ENCODE measurements at places on chromosomes 7 and 10.

DNA sequence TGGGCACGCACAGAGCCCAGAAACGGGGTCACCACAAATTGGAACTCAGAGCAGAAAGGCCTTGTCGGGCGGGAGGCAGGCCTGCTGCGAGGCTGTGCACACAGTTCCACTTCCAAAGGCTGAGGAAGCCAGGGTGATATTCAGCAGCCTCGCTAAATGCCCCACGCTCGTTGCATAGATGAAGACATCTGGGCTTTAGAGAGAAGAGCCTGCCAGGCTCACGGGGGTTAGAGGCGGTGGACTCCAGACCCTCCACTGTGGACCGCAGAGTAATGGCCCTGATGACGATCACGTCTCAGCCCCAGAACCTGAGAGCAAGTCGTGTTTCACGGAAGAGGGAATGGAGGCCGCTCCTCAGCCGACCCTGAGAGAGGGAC is 104.2 kb downstream of the DNAJB6 start:
- DNase-seq = no peak

DNA sequence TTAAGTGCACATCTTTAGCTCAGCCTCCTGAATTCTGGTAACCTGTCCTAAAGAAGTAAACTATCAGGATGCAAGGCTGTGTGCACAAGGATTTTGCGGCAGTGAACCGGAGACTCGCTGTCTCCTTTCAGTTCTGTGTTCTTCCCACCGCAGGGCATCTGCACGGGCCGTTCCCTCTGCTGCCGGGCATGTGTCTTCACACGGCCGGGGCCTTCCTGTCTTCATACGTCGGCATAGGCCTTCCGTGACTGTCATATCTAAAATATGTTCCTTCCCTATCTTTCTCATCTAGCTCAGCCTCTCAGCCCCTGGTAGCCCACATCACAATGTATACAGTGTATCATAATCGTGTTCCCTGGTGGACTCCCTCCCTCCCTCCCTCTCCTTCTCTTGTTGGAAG is 16.4 kb downstream of the PALD1 start:
- DNase-seq = no peak

- no peak for DNase-seq
These were observed 616.3 kb upstream of the IGFBP3 start for GRCh38 chr7:46537191-46537905.

- no peak for DNase-seq
These were observed 374.3 kb downstream of the INHBA start for GRCh38 chr7:41328544-41328943.

DNA sequence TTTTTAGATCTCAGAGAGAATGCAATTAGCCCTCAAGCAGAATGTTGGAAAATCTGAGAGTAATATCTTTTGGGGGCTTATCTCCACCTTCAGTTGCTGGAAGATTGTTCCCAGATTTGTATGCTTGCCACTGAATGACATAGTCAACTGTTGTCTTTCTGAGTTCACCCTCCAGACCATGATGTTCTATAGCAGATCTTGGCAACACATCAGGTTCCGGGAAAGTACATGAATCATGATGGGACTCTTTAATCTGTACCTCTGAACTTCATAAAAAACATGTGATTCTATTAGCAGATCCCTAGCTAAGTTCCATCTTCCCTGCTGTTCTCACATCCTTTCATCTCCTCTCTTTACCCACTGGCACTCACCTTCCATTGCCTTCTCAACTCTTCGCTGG is 68.9 kb downstream of the PLCE1 start:
- DNase-seq = no peak

DNA sequence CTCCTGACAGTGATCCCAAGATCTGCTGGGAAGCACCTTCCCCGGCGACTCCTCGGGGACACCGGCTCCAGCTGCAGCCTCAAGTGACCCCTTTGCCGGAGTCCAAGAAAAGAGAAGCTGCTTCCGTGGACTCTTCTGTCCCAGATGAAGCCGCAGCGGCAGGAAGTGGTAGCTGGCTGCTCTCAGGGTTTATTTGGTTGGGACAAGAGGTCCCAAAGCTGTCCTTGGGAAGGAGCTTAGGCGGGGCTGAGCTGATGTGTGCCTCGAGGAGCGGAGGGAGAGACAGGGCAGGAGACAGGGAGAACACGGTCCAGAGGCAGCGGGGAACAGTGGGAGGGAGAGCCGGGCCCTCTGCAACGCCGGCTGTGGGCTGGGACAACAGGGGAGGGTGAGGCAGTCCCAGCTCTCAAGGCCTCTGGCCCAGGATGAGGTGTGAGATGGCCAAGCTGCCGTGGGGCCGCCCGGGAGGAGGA is 13.1 kb upstream of the FAM20C start:
- DNase-seq = peak; percentile 68

- no peak for DNase-seq
These were observed 22.2 kb downstream of the TMEM120A start for GRCh38 chr7:75971961-75972763.

DNA sequence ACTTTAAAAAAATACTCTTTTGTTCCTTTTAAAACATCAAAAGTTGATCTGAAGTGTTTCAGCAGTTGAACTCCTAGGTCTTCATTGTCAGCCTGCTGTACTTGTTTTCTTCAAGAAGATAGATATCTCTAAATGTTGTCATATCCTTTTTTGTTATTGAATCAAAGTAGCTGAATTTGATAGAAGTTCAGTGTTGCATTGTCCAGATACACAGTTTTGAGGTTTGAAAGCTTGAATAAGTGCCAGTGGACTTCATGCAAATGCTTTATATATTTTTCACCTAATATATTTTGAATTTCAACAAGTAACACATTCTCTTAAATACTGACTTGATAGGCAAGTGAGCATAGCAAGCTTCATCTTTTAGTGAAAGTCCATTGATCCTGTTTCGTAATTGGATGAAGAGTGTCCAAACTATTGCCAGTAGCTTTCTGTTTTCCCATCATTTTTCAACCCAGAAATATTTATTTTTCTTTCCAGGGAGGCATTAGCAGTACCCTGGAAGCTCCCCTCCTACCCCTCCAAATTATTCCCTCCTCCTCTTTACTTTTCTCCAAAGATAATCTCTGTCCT is 114.4 kb downstream of the TPST1 start:
- DNase-seq = no peak

DNA sequence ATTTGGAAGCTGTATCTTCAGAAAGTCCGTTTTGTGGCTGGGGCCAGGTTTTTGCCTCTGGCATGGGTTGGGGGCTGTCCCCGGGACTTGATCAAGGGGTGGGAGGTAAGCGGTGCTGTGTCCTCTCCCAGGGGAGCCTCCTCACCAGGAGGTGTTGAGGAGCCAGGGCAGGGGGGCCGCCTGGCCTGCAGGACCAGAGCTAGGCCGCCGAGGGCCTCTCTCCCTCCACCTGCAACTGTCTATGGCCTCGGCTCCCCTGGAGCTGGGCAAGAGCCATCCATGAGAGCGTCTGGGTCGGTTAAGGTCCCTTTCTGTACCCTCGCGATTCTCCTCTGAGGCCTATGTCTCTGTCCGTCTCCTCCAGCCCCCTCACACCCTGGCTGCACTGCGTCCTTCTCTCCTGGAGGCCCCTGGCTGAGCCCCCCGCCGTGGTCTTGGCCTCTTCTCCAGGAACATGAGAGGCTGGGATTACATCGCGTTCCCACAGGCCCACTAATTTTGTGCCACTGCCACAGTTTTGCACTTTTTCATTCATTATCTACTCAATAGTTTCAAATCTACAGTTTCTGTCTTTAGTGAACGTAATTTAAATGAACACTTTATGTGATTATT is 20.6 kb downstream of the CALML5 start:
- no peak for DNase-seq

GRCh38 chr7:128672927-128673517 is 930 bp downstream of the GARIN1A start:
- peak; percentile 40 for DNase-seq
